ENCODE measurements at places on chromosomes 2 and 18.
A peak's percentile ranks its signal among the peaks of the same experiment; 100 is the strongest.

GRCh38 chr2:237935740-237936452, 30.9 kb upstream of the UBE2F start:
- DNase-seq = peak; percentile 16

DNA sequence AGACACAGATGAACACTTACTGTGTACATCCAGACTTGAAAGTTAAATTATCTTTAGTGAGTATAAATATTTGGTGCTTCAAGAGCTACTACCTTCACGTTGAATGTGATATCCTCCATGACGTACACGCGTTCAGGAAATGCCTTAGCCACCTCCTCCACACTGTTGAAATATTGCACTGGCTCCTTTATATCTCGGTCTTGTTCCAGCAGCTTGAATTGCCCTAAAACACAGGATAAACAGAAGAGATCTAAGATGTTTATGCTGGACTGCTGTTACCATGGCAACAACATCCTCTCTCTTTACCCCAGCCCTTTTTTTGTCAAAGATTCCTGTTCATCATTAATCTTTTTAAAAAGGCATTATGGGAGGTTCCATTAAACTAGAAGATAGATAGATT, 120.3 kb downstream of the MEP1B start:
- no peak for DNase-seq

DNA sequence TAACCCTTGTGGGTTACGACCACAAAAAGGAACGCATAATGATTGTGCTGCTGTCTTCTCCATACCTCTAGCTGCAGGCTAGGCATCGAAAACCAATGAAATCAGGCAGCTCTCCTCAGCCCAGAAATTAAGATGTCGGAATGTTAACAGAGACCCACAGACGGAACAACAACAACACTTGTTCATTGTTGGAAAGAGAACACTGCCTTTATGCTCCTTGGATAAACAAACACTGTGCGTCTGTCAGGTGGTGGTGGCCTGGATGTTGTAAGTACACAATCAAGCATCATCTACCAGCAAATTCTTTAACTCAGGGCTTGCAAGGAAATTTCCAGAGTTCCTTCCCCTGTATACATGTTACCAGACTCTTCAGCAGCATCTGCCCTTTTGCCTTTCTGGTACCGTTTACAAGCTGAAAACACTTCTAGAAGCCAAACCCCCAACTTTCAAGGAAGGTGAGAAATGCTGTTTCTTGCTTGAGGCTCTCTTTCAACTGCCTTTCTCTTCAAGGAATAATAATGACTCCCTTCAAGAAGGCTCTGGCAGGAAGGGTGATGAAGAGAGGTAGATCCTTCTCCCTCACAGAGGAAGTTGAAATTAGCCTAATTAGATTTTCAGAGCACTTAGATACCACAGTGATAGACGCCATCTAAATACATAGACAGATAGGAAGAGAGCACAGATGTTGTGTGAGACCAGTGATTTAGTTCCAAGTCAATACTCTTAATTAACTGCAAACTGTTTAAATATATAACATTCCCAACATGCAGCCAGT, 332.7 kb downstream of the ZNF521 start:
- DNase-seq = no peak

DNA sequence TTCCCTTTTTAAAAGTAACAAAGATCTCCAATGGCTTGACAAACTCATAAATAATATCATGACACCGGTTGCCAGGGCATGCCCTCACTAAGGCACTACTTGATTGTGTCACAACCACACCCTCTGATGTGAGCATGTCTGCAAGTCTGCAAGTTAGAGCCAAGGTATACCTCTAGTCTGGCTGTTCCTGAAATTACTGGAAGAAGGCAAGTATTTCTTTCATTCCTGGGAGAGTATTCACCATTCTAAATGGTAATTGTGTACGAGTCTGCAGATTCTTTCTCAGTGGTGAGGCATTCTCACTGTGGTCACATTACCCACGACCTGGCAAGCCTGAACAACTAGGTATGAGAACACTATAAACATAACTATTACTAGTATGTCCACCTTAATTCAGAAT, 25.7 kb upstream of the RNU4ATAC start:
- DNase-seq = peak; percentile 76

- DNase-seq = no peak
Observed at GRCh38 chr2:18067588-18068384, 189.3 kb downstream of the KCNS3 start.

DNA sequence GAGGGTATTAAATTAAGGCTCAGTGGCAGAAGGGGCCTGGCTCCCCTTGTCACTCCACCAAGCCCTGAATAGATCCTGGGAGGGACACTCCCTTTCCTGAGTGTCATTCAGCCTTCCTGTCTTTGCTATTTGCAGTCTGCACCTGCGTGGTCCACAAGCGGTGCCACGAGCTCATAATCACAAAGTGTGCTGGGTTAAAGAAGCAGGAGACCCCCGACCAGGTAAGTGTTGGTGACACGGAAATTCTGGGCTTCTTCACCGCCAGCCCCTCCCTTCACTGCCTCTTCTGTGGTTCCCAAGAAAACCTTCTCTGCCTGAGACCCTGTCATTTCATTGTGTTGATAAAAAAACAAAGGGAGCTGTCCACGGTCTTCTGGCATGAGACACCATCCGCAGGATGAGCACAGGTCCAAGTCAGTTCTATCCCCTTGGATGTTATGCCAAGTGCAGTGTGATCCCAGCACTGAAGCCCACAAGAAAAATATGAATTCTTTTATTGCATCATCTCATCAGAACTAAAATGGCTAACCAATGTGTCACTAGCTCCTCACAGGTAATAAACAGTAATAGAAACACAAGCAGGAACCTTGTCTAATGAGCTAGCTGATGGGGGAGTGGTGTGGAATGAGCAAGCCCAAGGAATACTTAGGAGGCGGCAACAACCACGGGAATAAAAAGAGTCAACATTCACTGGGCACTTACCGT, 316.9 kb upstream of the EPAS1 start:
- DNase-seq = no peak

DNA sequence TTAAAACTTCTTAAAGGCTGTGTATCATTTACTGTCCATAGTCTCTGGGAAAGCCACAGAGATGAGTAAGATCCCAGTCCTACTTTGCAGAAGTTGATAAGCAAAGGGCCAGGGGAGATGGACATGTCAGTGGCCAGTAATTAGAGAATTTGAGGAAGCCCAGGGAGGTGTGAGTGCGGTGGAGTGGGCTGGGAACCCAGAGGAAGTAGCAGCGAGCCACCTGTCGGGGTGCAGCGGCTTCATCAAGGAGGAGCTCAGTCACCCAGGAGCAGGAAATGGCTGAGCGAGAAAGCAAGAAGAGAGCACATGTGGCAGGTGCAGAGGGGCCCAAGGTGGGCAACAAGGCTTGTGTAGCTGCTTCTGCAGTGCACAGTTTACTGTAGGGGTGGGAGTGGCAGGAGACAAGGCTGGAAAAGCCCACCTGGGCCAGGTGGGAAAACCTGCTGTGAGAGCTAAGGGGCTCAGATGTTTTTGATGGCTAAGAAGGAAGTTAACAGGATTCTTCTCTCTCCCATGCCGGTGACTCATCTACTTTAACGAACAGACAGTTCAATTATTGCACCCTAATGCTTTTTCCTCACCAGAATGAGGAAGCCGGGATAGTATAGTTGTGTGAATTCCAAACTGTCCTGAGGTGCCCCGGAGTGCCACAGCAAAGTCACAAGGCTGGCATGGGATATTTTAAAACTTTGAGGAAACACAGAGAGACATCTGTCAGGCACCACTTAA, 34.8 kb upstream of the MGAT5 start:
- no peak for DNase-seq

DNA sequence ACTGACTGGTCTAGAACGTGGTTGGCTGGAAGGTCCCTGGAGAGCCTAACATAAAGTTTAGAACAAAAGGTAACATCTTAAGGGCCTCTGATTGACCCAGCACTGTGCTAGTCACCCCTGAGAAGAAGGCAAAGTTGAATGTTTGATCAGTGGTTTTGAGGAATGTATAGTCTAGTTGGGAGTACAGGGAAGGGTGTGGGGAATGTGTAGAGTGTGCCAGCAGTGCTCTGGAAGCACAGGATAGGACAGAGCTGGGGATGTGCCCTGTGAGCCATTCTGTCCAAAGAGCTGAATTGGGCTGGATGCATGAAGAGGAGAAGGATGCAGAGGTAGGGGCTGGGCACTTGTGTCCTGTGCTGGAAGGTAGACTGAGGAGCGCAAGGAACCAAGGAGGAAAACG, 41.0 kb upstream of the DOCK10 start:
- no peak for DNase-seq

- no peak for DNase-seq
Observed at GRCh38 chr2:237041231-237041630, 44.5 kb upstream of the COPS8 start.

GRCh38 chr2:212265777-212266176, 272.8 kb downstream of the ERBB4 start:
- no peak for DNase-seq

DNA sequence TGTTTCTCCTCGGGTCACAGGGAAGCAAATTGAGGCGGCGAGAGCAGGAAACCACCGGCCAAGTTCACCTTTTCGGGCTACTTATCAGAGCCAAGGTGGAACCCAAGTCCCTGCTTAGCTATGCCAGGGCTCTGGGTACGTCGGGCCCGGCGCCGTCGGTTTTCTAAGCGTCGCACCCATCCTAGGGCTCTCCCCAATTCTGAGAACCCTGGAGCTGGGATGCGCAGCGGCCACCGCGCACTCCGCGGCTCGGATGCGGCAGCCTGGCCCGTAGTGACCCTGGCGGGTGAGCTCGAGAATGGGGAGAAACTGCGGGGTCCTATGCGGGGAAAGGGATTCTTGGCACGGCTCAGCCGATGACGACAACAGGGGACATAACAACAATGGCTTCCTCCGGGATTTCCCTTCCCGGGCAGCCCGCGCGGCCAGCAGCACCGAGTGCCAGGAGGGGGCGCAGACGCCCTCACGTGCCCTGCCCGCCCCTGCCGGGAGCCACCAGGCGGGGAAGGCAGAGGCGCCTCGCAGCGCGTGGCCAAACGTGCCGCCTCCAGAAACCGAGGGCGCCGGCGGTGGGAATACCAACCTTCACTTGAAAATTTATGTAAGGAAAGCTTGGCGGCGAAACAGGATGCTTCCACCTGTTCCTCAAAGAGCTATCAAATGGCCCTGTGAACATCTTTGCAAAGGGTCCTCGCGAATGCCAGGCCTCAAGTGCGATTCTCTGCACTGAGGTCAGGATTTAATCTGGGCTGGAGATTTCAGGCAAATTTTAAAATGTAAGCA, 2.1 kb upstream of the SLC30A3 start:
- DNase-seq = peak; percentile 67

GRCh38 chr2:142033393-142033792, 97.4 kb downstream of the LRP1B start:
- peak; percentile 33 for DNase-seq

DNA sequence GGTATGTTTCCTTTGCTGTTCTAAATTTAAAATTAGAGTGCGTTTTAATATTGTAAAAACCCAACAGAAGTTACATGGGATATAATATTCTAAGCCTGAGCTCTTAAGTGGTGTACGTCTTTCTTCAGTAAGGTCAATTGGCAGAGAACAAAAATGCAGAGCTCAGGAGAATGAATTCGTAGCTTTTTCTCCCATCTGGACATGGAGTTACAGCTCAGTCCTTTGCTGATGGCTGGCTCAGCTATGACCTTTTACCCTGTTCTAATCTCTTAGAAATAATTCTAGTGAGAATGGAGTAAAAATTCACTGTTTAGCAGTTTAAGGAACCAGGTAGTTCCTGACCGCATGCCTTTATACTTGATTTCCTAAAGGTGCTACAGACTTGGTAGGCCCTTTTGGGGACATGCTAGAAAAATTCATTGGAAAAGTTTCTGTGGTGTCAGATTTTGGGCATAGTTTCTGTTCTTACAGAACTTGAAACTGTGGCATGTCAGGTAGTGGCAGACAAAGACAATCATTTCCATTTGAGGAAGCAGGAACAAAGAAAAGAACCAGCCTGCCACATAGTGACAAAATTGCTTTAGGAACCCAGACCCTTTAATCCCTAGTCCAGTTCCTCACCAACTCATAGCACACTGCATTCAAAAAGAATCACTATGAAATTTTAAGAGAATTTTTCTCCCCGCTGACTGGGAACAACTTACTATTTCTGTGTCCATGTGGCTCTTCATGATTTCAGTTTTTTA, 566.8 kb upstream of the ZNF804A start:
- DNase-seq = no peak

DNA sequence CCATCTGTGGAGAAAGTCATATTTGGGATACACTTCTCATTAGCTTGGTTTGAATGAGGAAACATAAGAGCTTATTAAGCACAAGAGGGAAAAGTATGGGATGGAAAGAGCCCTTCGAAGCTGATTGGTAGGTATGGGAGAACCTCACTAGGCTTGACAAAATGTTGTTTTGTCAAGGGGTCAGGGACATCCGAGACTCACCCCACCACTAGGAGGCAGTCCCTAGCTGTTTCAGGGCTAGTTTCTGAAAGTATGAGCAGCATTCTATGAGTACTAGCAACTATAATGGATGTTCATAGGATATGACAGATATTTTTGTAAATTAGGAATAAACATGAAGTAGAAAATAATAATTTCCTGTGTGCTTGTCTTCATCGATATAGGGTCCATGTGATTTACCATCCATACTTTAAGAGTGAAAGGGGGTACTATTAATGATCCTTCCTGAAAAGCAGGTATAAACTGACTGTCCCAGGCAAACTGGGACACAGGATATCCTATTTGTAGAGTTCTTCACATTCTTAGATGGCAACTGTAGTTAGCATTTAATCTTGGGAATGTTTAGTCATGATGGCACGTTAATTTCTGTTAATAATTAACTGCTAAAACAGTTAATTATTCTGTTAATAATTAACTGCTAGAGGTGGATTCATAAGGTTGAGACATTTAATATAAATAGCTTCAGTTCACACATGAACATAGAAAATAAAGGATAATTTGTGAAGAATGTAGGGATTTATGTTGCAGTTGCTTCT, 28.4 kb downstream of the OTX1 start:
- DNase-seq = no peak

GRCh38 chr2:16249246-16250055, 309.1 kb downstream of the MYCN start:
- no peak for DNase-seq

DNA sequence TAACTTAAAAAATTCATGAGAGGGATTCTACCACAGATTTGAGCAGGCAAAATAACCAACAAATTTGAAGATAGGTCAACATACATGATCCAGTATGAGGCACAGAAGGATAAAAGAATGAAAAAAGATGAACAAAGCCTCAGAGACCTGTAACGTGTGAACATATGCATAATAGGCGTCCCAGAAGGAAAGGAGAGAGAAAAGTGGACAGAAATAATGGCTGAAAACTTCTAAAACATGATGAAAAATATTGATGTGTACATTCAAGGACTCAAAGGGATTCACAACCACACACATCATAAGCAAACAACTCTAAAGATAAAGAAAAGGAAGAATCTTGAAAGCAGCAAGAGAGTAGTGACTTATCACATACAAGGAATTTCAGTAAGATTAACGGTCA, 100.1 kb upstream of the PARD3B start:
- no peak for DNase-seq

- no peak for DNase-seq
Observed at GRCh38 chr2:218820746-218821369, 10.7 kb downstream of the PRKAG3 start.

DNA sequence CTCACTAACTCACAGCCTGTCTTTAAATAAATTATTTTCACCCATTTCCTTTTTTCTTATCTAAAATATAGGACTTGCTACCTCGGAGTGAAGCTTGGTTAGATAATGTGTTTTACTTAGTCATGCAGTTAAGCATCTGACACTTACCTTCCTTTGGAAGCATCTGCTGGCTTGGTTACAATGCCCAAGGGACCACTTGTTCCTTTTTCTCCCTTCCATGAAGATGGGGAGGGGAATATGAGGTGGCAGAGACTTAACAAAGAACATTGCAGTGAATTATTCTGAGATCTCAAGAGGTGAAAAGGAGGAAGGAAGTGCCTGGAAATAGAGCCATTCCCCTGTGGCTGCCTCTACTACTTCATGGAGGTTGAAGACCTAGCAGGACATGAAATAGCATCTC, 145.4 kb upstream of the FOSL2 start:
- DNase-seq = no peak
